ENCODE measurements at places on chromosomes 6 and 20.

DNA sequence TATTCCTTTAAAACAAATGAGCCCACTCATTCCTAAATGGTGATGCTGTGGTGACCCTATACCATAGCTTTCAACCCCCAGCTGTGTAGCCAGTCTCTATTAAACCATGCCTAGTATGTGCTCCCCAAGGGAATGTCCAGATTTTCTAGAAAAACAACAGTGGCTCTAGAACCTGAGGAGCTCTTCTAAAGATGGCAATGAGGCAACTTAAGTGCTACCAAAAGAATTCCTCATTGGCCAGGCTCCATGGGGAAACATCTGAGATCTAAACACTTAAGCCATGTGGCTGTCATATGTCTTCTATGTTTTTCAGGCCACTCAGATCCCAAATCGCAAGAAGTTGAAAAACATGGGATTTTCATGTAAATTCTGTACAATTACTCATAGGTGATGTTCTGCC, 191.0 kb downstream of the TPBG start:
- no peak for DNase-seq

- DNase-seq, result peak; percentile 12
Observed at GRCh38 chr20:13639150-13639497, 392 bp upstream of the TASP1 start.

GRCh38 chr6:53295176-53295575, 53.6 kb downstream of the ELOVL5 start:
- no peak for DNase-seq

GRCh38 chr6:129105793-129106192, 222.9 kb downstream of the LAMA2 start:
- no peak for DNase-seq

DNA sequence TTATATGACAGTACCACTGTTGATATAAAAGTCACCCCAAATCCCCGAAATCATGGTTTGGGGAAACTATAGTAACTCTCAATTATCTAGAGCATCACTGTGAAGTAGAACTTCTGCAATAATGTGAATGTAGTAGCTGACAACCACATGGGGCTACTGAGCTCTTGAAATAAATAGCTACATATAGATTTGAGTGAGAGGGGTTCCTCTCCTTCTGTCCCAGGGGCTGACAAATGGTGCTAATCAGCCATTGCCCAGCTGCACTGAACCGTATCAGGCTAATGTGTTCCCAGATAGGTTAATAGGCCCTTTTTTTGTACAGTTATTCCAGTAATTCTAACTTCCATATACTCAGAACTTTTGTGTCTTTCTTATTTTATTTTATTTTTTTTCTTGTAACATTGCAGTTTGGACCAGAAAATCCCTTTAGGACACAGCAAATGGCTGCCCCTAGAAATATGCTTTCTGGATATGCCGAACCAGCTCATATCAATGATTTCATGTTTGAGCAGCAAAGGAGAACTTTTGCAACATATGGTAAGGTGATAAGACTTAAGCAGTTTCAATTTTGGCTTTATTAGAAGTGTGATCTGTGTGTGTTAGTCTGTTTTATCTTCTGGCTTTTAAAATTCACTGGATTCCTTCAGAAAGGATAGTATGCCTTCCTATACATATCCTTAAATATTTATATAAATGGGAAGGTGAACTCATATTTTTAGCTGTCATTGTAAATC, 21.1 kb downstream of the CDC40 start:
- DNase-seq, result no peak

- DNase-seq, result no peak
Observed at GRCh38 chr20:8601542-8601912, 467.4 kb upstream of the PLCB4 start.

DNA sequence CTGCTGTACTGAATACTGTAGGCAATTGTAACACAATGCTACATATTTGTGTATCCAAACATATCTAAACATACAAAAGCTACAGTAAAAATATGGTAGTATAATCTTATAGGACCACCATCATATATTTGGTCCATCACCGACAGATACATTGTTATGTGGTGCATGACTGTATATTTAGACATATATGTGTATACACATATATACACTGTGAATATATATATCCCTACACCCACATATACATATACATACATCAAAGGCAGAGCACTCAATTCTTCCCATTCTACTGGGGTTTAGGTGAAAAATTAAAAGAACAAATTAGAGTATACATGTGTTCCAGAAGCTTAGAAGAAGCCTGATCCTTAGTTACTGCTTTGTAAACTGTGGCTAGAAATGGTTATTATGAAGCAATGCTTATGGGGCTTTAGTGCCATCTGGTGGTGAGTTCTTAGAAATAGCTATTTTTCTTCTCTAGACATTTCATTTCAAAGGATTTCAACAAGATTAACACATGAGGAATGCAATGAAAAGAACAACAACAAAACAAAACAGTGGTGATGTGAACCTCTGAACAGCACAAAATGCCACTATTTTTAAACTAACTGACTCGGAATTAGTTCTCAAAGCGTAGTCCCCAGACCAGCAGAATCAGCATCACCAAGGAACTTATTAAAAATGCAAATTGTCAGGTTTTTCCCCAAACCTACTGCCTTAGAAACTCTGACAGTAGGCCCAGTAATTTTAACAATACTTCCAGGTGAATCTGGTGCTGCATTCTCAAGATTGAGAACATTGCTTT, 38.0 kb downstream of the PKHD1 start:
- DNase-seq, result peak; percentile 11

DNA sequence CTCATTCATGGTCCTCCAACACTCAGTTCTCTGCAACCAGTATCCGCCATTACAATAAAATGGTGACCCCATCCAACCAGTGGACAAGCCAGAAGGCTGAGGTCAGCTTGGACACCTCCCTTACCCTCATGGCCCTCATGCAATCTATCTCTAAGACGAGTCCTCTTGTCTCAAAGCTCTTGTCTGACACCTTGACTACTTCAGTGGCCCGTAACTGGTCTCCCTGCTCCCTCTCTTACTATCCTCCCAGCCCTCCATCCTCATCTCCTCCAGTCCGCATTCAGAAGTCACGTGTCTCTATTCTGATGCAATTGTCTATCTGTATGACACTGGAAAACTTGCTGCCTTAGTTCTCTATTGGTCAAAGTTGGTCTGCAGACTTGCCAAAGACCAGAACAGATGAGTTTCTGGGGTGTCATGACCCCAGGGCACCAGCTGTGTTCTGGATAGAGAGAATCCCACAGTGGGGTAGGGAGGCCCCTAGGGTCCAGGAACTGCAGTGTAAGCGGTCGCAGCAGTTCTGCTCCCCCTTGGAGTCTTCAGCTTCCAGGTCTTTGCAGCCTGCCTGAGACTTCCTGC, 59.6 kb upstream of the RNF24 start:
- DNase-seq, result no peak

- DNase-seq, result no peak
Observed at GRCh38 chr6:168280899-168281245, 38.7 kb downstream of the DACT2 start.

DNA sequence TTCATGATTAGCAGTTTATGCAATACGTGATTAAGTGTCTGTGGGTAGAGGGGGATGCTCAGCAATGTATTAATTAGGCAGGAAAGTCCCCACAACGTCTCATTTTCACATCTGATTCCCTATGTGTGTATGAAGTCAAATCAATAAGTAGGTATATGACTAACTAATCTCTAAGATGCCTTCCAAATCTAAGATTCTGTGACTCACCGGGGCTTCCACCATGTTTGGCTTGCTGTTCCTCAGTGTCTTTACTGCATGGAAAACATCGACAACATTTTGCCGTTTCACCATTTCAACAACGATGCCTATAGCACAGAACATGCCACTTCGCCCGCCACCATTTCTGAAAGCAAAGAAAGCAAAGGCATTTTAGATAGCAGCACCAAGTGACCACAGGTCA, 72.0 kb upstream of the THEMIS start:
- DNase-seq, result no peak

DNA sequence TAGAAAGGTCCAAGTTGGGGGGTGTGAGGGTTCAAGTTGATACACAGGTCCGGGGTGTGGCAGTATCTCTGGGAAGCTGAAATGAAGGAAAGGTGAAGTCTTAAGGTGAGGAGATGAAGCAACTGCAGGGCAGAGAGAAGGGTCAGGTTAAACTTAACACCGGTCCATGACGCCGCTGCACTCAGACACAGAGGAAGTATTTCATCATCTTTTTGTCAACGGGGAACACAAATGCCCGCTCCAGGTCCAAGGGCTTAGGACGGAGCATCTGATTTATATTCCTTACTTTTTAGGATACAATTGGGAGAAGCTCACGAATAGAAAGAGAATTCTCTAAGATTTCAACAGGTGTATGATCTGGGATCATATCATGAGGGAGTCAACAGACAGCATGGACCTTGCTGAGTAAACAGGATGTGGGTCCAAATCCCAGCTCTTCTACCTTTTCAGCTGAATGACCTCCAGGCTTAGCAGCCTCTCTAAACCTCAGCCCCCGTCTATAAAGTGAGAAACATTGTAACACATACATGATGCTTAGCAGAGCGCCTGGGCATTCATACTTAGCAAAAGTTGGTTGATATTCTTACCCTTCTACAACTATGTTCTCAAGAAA, 197.5 kb downstream of the ATXN1 start:
- DNase-seq, result no peak

DNA sequence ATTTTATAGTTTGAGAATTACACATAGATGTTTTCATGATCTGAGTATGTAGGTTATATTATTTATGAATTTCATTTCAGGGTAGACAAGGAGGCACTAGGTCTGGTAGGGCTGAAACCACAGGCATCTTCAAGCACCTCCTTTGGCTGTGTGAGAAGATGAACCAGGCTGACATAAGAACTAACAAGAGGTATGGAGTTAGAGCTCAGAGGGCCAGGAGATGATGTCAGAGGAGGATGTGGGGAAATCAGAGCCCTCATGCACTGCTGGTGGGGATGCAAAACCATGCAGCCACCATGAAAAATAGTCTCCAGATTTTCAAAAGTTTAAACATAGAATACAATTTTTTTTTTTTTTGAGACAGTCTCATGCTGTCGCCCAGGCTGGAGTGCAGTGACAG, 13.6 kb upstream of the RIPOR3 start:
- no peak for DNase-seq

- no peak for DNase-seq
Observed at GRCh38 chr6:14365393-14365792, 247.8 kb downstream of the CD83 start.

DNA sequence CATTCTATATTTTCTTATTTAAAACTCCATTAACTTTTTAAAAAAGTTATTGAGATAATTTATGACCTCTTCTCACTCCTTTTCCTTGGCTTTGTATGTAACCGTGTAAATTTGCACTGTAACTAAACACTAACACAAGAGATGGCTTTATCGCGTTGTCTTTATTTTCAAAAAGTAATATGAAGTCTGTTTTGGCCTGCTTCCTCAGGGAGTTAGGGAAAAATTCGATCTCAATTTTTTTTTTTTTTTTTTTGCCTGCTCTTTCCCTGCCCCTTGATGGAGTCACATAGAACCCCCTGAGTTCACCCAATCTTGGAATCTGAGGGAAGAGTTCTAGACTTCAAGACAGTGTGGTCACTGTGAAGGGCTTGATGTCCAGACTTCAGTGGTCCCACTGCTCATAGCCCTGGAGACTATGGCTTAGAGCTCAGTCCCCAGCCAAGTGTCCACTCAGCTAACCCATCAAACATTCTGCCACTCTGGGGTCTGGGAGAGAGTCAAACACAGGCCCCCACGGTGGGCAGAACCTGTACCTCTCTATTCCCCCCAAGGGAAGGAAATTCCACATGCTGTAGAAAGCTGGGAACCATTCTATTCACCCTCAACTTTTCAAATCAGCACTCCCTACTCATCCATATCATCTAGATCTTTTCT, 15.7 kb upstream of the TBC1D22B start:
- DNase-seq, result no peak

GRCh38 chr6:28248916-28249315, 3.2 kb downstream of the ZKSCAN4 start:
- DNase-seq, result no peak

GRCh38 chr6:33739571-33739970, 7.1 kb downstream of the IP6K3 start:
- no peak for DNase-seq

GRCh38 chr6:34030831-34031624, 114.9 kb downstream of the GRM4 start:
- no peak for DNase-seq

DNA sequence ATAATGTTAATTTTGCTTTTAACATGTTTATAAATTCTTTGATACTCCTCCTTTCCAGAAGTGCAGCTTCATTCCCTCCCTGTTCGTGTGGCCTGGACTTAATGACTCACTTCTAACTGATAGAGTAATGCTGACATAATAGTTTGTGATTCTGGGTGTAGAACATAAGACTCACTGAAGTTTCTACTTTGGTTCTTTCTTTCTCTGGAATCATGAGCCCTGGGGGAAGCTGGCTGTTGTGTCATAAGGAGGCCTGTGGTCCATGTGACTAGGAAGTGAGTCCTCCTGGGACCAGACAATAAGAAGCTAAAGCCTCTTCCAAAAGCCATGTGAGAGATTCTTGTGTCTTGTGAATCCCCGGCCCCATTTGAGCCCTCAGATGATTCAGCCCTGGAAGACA, 30.5 kb upstream of the HLA-G start:
- DNase-seq, result peak; percentile 29

- no peak for DNase-seq
Observed at GRCh38 chr6:39153766-39154397, 38.9 kb upstream of the SAYSD1 start.

DNA sequence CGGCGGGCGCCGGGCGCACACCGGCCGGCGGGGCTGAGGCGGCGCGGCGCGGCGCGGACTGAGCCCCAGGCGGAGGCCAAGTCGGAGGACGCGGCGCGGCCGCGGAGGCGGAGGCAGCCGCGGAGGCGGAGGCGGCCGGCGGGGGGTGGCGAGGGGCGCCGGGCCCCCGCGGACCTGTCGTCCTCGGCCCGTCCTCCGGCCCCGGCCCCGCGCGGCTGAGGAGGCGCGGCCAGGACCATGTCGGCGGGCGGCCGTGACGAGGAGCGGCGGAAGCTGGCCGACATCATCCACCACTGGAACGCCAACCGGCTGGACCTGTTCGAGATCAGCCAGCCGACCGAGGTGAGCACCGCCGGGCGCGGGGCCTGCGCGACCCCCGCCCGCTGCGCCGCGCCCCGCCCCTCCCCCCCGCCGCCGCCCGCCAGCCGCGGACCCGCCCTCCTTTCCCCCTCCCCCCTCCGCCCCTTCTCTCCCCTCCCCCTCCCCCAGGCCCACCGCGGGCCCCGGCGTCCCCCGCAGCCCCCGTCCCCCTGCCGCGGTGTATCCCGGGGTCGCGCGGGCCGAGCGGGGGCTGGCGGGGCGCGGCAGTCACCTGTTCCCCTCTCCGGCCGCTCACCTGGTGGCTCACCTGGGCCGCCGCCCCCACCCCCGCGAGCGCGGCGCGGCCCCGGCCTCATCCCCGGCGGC, at the start of gene AFDN:
Gene AFDN (plus strand): TSS at position 16 of the 687 bp plus-strand sequence. CDS start 222 bp downstream, at position 238.
- DNase-seq, result peak; percentile 58

GRCh38 chr20:32462900-32463641, 104.9 kb downstream of the ASXL1 start:
- no peak for DNase-seq

- DNase-seq, result peak; percentile 53
Observed at GRCh38 chr6:167827583-167828324, 1.0 kb downstream of the AFDN start.

GRCh38 chr6:153368131-153368530, 237.0 kb upstream of the RGS17 start:
- no peak for DNase-seq
